Smooth muscle cell of the pulmonary artery (primary cell): ENCODE measurements at places on chromosomes 5 and 9. TPM values are rescaled to one million over a fixed set of nuclear protein-coding genes. Genes with fewer than 3 reads are reported as not detected.

Gene LAMC3
- total RNA-seq, result 0.30 and 0.33 TPM in 2 replicates

Gene HRCT1
- total RNA-seq, result 0.39 and 0.59 TPM in 2 replicates

Gene MARCOL
- total RNA-seq, result not detected in 2 replicates

Gene PCDHGA9
- 5.2 and 5.5 TPM in 2 replicates for total RNA-seq
